T1000 (cell line): ENCODE measurements at places on chromosomes 13 and 19.

DNA sequence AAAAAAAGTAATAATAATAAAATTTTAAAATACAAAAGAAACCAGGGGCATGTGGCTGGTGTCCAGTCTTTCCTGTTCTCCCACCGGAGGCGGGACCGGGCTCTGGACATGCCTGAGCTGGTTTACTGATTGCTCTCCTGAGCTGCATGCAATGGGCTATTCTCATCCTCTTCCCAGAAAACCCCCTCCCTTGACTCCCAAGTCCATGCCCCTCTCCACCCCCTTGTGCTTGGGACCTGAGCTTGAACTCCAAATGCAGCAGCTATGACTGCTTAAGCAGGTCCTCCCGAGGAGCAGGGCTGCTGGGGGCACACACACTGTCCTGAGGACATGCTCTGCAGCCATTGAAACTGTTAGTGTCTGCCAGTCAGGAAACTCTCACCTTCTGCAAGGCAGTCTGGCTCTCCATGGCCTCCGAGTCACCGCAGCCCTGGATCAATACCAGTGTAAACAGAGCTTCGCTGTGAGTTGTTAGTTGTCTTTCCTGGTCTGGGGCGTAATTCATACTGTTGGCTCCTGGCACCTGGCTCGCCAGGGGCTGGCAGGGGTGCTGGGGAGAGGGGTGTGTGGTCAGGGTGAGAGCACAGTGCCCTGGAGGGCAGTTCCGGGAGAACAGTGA, 41.6 kb upstream of the CHST8 start:
- DNase-seq = no peak

- no peak for DNase-seq
These were observed 52.9 kb downstream of the SLC7A9 start for GRCh38 chr19:32816555-32817099.

- no peak for DNase-seq
These were observed 39.5 kb downstream of the FAM124A start for GRCh38 chr13:51261610-51262249.

DNA sequence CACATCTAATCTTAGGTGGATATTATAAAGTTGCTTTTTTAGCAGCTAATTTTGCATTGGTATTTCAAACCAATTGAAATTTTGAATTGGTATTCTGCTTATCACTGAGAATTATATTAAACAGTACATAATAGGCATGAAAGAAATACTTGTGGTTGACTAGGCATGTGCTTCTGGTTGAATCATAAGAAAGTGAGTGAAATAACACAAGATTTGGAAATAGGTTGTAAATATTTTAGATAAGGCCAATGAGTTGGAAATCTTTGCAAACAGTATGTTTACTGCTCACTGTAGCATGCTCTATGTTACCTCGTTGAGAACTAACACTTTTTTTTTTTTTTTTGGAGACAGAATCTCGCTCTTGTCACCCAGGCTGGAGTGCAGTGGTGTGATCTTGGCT, 66.8 kb upstream of the RFC3 start:
- DNase-seq = no peak

DNA sequence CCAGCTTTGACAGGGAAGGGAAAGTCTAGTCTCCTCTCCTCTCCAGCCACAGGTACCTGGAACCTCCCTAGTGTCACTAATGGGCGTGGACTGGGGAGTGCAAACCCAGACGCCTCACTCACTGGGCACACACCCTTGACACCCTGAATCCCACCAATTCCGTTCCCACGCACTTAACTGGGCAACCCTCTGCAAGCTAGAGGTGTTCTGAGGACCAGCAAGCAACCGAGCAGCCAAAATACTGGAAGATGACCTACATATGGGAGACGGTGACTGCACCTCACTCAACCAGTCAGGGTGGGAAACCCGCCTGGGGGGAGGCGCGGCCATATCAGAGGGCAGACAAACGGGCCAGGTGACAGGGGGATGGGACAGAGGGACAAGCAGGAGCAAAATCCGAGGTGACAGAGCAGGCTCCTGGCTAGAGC, 991 bp downstream of the ABHD17A start:
- no peak for DNase-seq

GRCh38 chr19:17829855-17830566, 8.7 kb upstream of the INSL3 start:
- no peak for DNase-seq

GRCh38 chr13:36872621-36873020, 47.4 kb downstream of the SMAD9 start:
- no peak for DNase-seq

DNA sequence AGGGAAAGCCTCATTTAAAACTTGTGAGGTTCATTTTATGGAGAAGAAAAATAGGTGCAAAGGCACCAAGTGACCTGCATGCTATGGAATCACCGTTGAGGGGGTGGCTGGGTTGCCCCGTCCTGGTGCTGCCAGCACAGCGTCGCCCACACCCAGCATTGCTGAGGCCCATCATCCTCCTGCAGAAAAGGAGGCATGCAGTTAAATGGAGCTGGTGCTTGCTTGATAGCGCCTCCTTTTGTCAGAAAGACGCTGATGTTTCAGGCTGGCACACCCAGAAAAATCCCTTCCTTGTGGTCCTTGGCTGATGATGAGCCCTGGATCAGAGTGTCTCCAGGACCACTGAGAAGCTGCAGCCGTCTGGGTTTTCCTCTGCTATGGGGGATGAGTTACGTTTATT, 36.9 kb downstream of the DHRS12 start:
- no peak for DNase-seq

GRCh38 chr19:38277549-38277948, 13.2 kb downstream of the SPINT2 start:
- DNase-seq = no peak

DNA sequence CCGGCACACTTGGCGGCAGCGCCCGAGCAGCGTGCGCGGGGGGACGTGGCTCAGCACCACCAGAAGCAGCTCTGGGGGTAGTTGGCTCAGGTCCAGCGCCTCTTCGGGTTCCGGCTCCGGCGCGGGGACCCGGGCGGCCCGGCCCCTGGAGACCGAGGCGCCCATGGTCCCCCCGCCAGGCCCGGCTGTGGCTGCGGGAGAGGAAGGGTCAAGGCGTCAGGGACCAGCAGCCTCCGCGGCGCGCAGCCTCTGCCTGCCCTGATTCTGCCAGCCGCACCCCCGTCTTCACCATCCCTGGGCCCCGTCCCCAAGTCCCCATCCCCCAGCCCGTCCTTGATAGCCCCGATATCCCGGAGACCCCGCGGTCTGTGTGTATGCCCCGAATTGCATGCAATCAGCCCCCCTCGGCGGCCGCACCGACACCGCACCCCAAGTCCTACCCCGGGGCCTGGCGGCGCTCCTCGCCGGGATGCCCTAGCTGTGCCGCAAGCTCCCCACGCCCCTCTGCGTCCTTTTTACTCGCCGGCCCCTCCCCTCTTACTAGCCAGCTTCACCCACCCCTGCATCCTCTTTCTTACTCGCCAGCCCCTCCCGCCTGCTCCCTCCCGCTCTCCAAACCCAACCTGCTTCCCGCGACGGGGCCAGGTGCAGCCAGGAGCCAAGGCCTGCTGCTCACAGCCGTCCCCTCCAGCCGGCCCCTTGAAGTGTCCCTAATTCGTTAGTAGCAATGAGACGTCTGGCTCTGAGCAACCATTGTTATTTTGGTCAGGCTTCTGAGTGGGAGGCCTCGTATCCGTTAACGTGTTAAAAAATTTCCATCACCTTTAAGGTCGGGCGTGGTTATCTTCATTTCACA, at the start of gene FBXO27:
FBXO27 (minus strand) TSS at position 487 of the 856 bp plus-strand sequence; CDS start at position 165, 322 bp downstream.
- DNase-seq = no peak

- DNase-seq = no peak
These were observed 72.5 kb downstream of the RAP2A start for GRCh38 chr13:97506511-97506910.

GRCh38 chr13:80363890-80364503, 23.1 kb upstream of the SPRY2 start:
- DNase-seq = no peak

DNA sequence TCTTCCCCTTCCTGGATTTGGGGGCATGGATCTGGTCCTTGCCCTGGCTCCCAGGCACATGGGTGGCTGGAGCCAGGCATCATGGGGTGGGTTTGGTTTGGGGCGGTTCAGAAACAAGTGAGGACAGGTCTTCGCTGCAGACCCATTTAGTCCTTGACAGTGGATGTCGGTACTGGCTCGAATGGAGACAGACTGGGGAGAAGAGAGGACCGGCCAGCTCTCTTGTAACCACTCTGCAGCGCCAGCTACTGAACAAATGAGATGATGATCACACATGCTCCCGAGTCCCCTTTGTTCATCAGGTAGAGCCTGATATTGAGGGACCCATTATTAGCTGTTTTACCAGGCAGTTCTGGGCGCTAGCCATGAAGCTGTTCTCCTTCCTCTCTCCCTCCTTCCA, 64.5 kb downstream of the CHST8 start:
- DNase-seq = no peak

DNA sequence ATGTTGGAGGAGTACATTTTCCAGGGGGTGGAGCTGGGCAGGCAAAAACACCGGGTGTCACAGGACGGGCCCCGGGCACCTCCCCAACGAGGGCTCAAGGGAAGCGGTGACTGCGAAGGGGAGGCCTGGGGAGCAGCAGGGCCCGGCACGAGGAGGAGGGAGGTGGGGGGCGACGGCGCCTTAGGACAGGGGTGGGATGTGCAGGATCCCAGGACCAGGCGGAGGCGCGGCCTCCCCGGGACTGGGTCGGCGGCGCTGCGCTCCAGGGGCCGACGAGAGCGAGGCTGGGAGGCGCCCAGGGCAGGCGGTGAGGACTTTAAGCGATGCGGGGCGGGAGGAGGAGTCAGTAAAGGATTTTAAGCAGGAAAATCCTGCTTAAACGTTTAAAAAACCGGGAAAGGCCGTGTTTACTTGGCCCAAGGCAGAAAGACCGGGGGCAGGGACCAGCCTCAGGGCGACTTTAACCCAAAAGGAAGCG, 427 bp downstream of the ZNF160 start:
- DNase-seq = no peak

- no peak for DNase-seq
These were observed 1251.9 kb upstream of the SLC10A2 start for GRCh38 chr13:104318121-104318520.

DNA sequence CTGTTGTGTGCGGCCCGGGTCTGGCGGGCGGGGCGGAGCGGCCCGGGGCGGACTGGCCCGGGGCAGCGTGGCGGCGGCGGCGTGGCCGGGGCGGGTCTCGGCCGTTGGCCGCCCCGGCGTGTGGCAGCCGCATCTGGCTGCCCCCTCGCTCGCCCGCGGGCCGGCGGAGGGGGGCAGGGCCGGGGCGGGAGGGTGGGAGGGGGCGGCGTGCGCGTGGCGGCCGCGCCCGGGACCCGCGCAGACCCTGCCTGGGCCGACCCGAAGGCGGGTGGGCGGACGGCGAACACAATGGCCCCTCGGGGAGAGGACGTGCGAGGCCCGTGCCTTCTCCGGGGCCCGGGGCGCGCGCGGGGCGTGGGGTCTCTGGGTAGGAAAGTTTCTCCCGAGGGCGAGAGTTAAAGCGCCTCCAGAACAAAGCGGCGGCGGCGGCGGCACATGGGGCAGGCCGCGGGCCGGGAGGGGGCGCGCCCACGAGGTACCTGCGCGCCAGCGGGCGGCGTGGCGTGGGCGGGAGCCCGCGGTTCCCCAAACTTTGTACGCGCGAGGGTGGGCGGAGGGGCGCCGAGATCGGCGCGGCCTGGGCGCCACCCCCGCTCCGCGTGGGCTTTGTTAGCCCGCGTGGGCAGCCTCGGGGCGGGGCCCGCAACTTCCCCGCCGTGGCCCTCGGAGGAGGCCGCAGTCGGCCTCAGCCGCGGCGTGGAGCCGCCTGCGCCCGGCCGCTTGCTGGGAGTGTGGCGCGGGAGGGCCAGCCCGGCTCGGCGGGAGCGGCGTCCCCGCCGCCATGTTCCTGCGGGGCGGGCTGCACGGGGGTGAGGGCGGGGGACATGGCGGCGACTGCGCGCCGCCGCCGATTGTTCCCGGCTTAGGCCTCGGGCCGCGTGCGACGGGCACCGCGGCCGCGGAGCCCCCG, 764 bp downstream of the MIR17HG start:
- no peak for DNase-seq

DNA sequence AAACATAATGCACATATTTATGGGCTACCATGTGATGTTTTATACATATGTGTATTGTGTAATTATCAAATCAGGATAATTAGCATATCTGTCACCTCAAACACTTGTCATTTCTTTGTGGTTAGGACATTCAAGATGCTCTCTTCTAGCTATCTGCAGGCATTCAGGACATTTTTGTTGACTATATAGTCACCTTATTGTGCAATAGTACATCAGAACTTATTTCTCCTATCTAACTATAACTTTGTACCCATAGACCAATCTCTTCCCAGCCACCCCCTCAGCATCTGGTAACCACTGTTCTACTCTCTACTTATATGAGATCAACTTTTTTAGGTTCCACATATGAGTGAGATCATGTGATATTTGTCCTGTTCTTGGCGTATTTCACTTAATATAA, 20.3 kb downstream of the ZNF420 start:
- no peak for DNase-seq

GRCh38 chr13:52887165-52887564, 38.7 kb upstream of the PCDH8 start:
- DNase-seq = no peak

- no peak for DNase-seq
These were observed 1.2 kb downstream of the EPS15L1 start for GRCh38 chr19:16470541-16470910.

- no peak for DNase-seq
These were observed 2.0 kb downstream of the CAPN12 start for GRCh38 chr19:38742296-38742695.

DNA sequence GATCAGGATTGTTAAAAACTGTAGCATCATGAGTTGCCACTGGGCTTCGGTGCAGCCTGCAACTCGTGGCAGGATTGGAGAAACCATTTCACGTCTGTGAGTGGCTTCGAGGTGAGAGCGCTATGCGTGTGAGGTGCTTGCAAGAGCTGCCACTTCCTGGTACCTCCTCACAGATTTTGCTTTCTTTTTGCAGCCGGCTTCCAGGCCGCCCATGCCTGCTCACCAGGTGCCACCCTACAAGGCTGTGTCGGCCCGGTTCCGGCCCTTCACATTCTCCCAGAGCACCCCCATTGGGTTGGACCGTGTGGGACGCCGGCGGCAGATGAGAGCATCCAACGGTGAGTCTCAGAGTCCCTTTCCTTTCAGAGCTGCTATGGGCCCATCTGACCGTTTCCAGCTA, 57.9 kb upstream of the C1QTNF9 start:
- DNase-seq = no peak

DNA sequence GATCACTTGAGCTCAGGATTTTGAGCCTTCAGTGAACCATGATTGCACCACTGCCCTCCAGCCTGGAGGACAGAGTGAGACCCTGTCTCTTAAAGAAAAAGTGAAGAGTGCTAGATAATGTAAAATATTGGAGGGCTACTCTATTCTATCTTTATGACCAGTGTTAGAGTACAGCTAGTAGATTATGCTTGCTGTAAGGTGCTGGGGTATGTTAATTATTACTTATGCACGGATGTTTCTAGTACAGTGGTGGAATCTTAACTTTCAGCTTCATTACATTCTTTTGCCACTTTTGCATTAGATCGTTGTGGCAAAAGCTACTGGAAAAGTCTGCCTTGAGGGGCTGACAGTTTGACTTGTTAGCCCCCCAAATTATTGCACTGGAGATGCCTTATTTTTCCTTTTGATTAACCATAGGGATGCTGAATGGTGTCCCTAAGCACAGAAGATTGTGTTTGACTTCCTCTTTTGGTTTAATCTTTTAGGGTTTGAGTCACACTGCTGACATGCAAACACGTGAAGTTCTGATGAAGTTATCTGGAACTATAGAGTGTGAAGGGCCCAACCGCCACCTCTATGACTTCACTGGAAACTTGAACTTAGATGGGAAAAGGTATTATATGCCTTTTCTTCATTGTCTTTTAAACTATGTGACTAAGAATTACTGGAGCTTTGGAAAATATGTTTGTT, 169.8 kb downstream of the ATP8A2 start:
- no peak for DNase-seq

GRCh38 chr19:54029301-54029700, 34.4 kb downstream of the VSTM1 start:
- no peak for DNase-seq
